Activated T-helper 1 cell treated with anti-CD3 and anti-CD28 coated beads, Interleukin-12 subunit alpha, Interleukin-12 subunit beta, Interleukin-2, Interleukin-4 antibody, amounts not matched to agents 30 ng/mL and 10 ng/mL and 1 ng/mL, durations not matched to agents 14 hours and 24 hours and 36 hours (primary cell): ENCODE measurements at places on chromosomes 3 and 15. TPM values are rescaled to one million over a fixed set of nuclear protein-coding genes. Genes with fewer than 3 reads are reported as not detected.

The PLIN1 gene
- total RNA-seq, result not detected in 2 replicates

The GOLGA6D gene
- not detected in 2 replicates for total RNA-seq

The GOLGA6A gene
- total RNA-seq, result not detected in 2 replicates

The PRSS50 gene
- total RNA-seq, result not detected in 2 replicates

The GPR62 gene
- not detected in 2 replicates for total RNA-seq

The SI gene
- total RNA-seq, result not detected in 2 replicates

The TIPARP gene
- total RNA-seq, result 20.8 and 21.9 TPM in 2 replicates

- DNase-seq, result no peak
- H3K4me1 ChIP-seq, result no peaks in the 10 kb centered on the region
- H3K27ac ChIP-seq, result no peak overlapping the region
These were observed 67.7 kb upstream of the NR2F2 start for GRCh38 chr15:96262549-96263489.

GRCh38 chr3:21524133-21524532, 226.9 kb downstream of the ZNF385D start:
- H3K4me3 ChIP-seq, result no peak overlapping the region
- no peak overlapping the region for H3K27ac ChIP-seq
- no peaks in the 10 kb centered on the region for H3K27me3 ChIP-seq
- no peak for DNase-seq

DNA sequence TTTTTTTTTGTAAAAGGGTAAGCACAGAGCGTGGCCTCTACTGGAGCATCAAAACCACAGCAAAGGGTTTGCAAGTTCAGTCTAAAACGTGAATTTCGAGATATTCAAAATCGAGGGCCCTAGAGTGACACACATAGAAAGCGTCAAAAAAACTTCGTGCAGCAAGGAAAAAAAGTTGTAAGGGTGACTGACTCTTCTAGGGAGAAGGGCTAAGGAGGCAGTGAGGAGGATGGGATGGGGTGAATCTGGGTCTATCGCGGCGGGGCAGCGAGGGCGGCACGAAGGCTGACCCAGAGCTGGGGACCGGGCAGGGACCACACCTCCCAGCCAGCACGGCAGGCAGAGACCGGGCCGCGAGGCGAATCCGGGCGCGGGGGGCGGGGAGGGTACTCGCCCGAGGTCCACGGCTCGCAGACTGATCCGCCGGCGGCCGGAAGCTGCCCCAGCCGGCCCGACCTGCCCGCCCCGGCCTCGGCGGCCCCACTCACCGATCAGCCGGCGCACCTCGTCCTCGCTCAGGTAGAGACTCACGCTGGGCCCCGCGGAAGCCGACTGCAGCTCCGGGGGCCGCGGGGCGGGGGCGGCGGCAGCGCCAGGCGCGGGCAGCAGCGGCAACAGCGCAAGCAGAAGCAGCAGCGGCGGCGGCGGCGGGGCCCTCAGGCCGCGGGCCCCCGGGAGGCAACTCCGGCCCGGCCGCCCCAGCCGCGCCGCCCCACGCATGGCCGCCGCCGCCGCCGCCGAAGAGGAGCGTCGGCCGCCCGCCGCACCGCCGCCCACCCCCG, 533 bp downstream of the RYK start:
- peaks cover 33% of the 10 kb centered on the region for H3K27me3 ChIP-seq
- peak overlapping the region; percentile 84 for H3K27ac ChIP-seq
- H3K4me1 ChIP-seq, result peaks cover 35% of the 10 kb centered on the region
- peak overlapping the region; percentile 88 for H3K4me3 ChIP-seq
- peaks cover 8% of the 10 kb centered on the region for H3K36me3 ChIP-seq

DNA sequence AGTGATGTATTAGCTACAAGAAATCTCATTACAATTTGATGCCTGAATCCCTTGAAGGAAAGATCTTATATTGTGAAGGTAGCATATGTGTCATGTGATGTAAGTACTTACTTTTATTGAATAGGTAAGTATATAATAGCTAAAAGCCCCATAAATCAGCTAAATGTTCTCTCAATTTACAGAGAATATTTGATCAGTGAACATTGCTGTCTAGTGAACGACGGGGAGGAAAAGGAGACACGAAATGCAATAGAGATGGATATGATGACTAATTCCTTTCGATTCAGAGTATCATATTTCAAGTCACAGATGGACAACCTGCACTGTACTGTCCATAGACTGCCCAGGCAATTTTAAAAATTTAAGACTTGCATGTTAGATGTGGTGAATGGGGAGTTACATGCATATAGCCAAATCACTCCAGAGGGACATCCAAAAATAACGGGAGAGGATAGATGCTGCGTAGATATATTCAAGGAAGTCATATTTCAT, 462.1 kb upstream of the CDIN1 start:
- H3K27me3 ChIP-seq, result no peaks in the 10 kb centered on the region
- no peaks in the 10 kb centered on the region for H3K4me1 ChIP-seq
- H3K4me3 ChIP-seq, result no peak overlapping the region
- no peak for DNase-seq

DNA sequence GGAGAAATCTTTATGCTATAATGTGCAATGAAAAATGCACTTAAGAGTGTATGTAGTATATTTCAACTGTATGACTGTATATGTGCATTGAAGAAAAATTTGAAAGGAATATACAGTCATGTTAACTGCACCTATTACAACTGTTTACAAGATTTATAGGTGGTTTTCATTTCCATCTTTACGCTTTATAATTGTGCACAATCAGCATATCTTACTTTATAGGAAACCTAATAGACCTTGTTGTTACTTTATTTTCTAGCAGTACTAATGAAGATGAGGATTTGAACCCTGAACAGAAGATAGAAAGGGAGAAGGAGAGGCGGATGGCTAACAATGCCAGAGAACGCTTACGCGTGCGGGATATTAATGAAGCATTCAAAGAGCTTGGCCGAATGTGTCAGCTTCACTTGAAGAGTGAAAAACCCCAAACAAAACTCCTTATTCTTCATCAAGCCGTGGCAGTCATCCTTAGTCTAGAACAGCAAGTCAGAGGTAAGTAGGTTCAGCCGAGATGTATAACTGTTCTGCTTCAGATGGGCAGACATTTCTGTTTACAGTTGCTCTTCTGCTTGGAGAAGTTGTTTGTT, 103.4 kb upstream of the CGNL1 start:
- peaks cover 5% of the 10 kb centered on the region for H3K4me1 ChIP-seq
- no peak for DNase-seq
- H3K4me3 ChIP-seq, result no peak overlapping the region
- no peak overlapping the region for H3K27ac ChIP-seq
- no peaks in the 10 kb centered on the region for H3K27me3 ChIP-seq
- H3K36me3 ChIP-seq, result peaks cover 27% of the 10 kb centered on the region

DNA sequence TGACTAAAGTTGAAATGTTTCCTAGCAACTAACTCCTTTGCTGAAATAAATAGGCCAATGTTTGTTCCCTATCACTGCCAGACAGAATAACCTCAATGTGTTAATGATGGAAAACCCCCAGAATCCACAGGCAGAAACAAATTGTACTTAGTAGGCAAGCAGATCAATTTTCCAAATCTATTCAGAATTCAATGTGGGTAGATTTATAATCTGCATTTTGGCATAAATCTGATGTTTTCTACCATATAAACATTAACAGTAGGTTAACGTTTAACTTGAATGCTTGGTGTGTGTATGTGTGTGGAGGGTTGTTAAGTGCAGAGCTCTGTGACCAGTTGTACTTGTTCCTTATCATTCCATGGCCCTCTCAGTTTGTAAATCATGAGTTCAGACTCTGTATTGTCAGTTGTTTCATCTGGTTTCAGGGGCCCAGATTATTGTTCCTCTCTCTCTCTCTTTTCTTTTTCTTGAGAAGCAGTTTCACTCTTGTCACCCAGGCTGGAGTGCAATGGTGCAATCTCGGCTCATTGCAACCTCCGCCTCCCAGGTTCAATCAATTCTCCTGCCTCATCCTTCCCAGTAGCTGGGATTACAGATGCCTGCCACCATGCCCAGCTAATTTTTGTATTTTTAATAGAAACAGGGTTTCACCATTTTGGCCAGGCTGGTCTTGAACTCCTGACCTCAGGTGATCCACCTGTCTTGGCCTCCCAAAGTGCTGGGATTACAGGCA, 32.8 kb downstream of the PLSCR1 start:
- peaks cover 42% of the 10 kb centered on the region for H3K4me1 ChIP-seq
- H3K27me3 ChIP-seq, result no peaks in the 10 kb centered on the region
- H3K36me3 ChIP-seq, result peaks cover 42% of the 10 kb centered on the region
- no peak overlapping the region for H3K4me3 ChIP-seq
- no peak for DNase-seq

DNA sequence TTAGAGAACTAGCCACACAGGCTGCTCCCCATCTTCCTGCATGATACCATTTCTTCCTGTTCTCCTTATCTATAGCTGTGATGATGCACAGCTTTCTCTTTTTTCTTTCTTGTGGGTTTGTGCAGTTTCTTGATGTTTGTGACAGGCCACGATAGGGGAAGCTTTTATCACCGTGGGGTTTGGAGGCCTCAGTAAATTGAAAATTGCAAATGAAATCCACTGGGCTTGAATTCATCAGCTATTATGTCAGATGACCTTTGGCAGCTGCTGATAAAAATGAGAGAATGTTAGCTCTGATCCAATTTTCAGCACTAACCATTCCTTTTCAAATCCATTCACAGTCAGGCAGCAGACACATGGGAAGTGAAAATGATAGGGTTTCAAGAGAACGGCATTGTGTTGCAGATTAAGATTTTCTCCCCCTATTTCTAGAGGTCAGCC, 176.9 kb upstream of the SOX2 start:
- no peaks in the 10 kb centered on the region for H3K4me1 ChIP-seq
- no peak overlapping the region for H3K27ac ChIP-seq
- H3K27me3 ChIP-seq, result no peaks in the 10 kb centered on the region
- no peak for DNase-seq
- H3K4me3 ChIP-seq, result no peak overlapping the region
- H3K36me3 ChIP-seq, result no peaks in the 10 kb centered on the region

GRCh38 chr3:58117561-58118181, 93.1 kb downstream of the DNASE1L3 start:
- no peak overlapping the region for H3K4me3 ChIP-seq
- no peak for DNase-seq
- peaks cover 25% of the 10 kb centered on the region for H3K4me1 ChIP-seq
- H3K27ac ChIP-seq, result no peak overlapping the region

GRCh38 chr3:189588475-189589178, 42.6 kb upstream of the TP63 start:
- no peak overlapping the region for H3K27ac ChIP-seq
- DNase-seq, result no peak
- peaks cover 8% of the 10 kb centered on the region for H3K27me3 ChIP-seq
- H3K36me3 ChIP-seq, result peaks cover 1% of the 10 kb centered on the region
- peaks cover 14% of the 10 kb centered on the region for H3K4me1 ChIP-seq
- H3K4me3 ChIP-seq, result no peak overlapping the region

DNA sequence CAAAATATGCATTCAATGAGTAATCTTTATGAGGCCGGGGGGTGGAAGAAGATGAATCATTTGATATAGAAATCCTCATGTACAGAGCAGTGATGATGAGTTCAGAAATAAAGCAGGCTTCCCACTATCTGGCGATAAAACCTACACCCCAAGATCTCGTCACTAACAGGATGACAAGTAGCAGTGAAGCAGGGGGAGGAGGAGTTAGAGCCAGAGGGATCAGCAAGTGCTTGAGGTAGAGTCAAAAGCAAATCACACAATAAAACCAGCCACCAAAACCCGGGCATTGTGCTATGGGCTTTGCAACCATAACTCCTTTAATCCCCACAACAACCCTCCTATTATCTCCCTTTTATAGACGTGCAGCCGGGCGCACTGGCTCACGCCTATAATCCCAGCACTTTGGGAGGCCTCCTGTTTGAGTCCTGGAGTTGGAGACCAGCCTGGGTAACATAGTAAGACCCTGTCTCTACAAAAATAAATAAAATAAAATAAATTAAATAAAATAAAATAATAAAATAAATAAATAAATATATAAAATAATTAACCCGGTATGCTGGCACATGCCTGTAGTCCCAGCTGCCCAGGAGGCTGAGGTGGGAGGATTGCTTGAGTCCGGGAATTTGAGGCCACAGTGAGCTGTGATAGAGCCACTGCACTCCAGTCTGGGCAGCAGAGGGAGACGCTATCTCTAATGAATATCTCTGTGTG, 53.0 kb downstream of the STARD5 start:
- H3K36me3 ChIP-seq, result no peaks in the 10 kb centered on the region
- H3K27ac ChIP-seq, result no peak overlapping the region
- no peak overlapping the region for H3K4me3 ChIP-seq
- H3K4me1 ChIP-seq, result peaks cover 43% of the 10 kb centered on the region

DNA sequence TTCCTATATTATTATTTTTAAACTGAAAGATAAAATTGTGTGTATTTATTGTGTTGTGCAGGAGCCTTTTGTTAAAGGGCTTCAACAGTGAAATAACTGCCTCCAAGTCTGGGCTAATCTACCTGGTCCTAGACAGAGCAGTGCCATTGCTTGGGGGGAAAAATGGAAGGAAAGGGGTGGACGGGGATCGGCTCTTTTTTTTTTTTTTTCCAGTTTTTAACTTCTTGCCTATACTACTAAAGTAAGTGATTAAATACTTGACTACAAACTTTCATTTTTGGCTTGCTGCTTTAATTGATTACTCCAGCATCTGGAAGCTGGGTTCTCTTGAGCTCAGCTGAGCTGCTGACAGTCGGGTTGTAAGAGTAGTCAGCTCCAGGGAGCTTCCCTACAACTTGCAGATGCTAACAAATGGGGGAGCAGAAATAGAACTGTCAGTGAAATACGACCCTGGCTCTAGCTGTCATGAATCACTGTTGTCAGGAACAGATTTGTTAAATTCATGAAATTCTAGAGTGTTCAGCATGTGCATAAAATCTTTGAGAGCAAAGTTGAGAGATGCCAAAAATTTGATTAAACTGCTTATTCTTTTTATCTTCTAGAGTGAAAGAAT, 276.7 kb downstream of the ROBO1 start:
- no peak for DNase-seq
- H3K36me3 ChIP-seq, result no peaks in the 10 kb centered on the region
- H3K4me1 ChIP-seq, result no peaks in the 10 kb centered on the region
- no peaks in the 10 kb centered on the region for H3K27me3 ChIP-seq

DNA sequence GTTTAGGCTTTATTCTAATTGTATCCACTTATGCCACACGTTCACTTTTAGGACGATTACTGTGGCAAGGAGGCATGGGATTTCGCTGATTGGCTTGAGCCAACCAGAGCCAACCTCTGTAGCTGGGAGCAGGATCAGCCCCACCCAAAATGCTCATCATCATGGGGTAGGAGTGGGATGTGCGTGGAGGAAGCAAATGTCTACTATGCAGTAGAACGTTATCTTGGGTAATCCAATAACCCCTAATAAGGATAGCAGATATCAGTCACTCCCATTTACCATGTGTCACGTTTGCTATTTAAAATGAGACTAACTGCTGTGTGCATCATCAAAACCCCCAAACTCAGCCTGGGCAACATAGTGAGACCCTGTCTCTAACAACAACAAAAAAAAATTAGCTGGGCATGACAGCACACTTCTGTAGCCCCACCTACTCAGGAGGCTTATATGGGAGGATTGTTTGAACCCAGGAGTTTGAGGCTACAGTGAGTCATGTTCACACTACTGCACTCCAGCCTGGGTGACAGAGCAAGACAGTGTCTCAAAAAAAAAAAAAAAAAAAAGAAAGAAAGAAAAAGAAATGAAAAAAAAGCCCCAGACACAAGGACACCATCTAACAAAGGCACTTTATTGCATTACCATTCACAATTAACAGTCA, 17.8 kb upstream of the ITGB5 start:
- peaks cover 4% of the 10 kb centered on the region for H3K4me1 ChIP-seq
- H3K36me3 ChIP-seq, result no peaks in the 10 kb centered on the region
- H3K27me3 ChIP-seq, result peaks cover 19% of the 10 kb centered on the region
- no peak overlapping the region for H3K4me3 ChIP-seq
- no peak for DNase-seq

- no peaks in the 10 kb centered on the region for H3K4me1 ChIP-seq
- no peaks in the 10 kb centered on the region for H3K36me3 ChIP-seq
- H3K27ac ChIP-seq, result no peak overlapping the region
- H3K4me3 ChIP-seq, result no peak overlapping the region
- no peaks in the 10 kb centered on the region for H3K27me3 ChIP-seq
These were observed 32.5 kb upstream of the CCDC54 start for GRCh38 chr3:107344722-107345121.
